Kidney capillary endothelial cell (primary cell): ENCODE measurements at places on chromosomes 16 and 17.

DNA sequence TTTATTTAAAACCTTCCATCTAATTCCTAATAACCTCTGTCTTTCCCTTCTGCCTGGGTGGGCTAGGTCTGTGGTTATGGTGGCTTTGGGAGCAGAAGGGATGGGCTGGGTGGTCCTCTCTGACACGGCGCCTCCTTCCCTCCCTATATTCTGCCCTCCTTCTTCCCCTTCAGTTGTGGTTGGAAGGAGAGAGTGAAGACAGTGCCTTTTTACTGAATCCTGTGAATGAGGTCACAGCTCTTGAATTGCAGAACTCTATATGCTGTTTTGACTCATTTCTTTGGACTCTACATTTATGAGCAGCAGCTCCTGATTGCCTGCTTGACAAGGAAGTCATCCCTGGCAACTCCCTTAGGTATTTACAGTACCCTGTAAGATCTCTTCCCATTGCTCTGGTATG, 256.0 kb upstream of the ELAC2 start:
- no peak for DNase-seq

GRCh38 chr16:14641926-14642325, 9.2 kb downstream of the BFAR start:
- no peak for DNase-seq

DNA sequence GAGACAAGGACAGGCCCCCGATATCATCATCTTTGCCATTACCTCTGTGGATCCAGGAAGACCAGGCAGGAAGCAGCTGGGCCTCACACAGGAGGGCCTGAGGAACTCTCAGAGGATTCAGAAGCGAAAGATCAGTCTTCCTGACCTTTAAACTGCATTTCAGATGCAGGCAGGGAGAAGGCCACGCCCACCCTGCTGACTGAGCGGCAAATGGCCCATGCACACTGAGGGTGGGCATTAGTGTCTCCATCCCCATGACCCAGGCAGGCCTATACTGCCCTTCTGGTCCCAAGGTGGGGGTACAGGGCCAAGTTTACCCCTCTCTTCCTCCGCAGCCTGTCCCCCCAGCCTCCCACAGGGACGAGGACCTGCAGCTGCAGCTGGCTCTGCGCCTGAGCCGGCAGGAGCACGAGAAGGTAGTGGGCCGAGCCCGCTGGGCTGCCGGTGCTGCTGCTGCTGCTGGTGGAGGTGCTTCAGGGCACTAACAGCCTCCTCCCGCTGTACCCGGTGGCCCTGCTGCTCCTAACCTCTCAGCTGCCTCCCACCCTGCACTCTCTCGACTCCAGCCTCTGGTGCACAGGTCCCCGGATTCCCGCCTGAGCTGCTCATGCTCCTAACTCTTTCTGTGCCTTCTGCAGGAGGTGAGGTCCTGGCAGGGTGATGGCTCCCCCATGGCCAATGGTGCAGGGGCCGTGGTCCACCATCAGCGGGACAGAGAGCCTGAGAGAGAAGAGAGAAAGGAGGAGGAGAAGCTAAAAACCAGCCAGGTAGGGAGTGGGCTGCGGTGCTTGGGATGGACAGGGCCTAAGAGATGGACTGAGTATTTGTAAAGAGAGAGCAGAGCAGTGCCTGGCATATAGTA, 6.2 kb downstream of the EPN3 start:
- no peak for DNase-seq

DNA sequence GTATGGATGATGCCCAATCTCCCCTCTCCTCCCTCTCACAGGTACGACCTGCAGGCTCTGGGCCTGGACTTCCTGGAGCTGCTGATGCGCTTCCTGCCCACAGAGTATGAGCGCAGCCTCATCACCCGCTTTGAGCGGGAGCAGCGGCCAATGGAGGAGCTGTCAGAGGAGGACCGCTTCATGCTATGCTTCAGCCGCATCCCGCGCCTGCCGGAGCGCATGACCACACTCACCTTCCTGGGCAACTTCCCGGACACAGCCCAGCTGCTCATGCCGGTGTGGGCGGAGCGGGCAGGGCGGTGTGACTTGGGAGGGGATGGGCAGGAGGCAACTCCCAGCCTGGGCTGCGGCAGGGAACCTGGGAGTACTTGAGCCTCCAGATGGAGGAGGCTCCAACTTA, 18.1 kb downstream of the SPATA32 start:
- no peak for DNase-seq

DNA sequence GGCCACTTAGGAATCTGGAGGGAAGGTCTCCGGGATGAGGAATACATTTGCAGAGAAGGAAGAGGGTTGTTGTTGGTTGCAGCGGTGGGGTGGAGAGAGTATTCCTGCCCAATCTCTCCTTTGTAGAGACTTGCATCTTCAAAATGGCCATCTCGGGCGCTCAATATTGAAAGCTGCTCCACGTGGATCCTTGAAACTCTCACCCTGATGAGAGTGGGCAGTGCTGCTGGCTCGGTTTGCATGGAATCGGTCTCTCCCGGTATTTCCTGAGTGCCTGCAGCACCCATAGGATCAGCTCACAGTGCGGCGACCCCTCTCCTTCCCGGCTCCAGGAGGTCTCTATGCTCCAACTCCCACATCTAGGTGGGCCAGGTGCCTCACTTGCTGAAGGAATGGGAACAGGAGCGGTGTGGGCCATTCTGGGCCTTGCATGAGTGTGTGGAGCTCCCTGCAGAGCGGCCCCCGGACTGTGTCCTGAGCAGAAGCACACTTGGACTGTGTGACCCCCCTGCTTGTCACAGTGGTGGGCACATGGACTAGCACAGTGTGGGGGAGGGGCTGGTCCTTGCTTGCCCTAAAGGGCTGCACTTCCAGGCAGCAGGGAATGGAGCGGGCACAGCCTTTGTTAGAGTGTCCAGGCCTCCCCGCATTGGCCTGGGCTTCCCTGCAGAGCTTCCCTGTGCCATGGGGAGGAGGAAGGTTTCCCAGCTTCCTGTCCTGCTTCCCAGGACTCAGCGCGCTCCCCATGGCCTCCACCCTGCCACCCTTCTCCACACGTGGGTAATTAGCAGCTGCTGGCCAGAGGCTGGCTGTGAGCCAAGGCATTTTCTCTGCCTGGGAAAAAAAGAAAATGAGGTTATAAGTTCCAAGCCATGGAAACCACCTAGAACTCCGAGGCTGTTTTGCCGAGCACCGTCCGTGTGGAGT, 139.3 kb downstream of the IRF8 start:
- no peak for DNase-seq

GRCh38 chr17:47732399-47733046, 513 bp upstream of the TBX21 start:
- DNase-seq: no peak

DNA sequence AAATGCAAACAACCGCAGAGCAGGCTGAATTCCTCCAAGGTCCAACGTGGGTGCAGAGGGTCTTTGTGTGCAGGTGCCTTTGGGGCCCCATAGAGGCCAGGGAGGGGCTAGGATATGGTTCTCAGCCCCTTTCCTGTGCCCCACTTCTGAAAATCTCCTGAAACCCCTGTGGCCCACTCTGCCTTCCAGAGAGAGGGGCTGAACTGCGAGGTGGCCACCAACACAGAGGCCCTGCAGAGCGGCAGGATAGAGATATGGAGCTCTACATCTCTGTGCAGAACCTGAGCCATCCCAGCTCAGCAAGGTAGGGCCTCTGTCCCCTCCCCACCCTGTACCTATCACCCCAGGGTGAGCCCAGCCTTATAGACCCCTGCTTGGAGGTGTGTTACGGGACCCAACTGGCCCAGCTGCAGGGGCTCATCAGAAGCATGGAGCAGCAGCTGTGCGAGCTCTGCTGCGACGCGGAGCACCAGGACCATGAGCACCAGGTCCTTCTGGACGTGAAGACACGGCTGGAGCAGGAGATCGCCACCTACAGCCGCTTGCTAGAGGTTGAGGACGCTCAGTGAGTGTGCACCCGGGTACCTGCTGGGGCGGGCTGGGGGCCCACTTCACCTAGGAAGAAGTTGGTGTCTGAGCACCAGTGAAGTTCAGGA, 5.5 kb downstream of the USP6 start:
- no peak for DNase-seq

GRCh38 chr16:47956916-47957315, 198.9 kb downstream of the ABCC12 start:
- DNase-seq: no peak

GRCh38 chr16:87551487-87551886, 50.8 kb upstream of the JPH3 start:
- no peak for DNase-seq

DNA sequence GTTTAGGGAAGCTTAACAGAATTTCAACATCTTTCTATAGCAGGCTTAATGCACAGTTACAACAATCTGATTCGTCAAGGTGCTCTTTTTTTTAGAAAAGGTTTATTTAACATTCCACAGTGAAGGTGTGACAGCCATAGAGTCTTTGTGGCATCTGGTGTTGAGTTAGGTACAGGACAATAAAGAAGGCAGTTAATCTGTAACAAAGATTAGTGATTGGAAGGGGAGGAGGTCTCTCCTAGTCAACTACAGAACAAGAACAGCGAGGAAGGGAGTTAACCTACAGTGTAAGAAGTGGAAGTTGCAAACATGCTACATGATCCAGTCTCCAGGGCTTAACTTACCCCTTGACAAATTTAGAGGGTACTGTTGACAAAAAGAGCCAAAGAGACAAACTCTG, 3.0 kb upstream of the ZDHHC7 start:
- no peak for DNase-seq
